ENCODE measurements at places on chromosomes 16 and 17. TPM values are rescaled to one million over a fixed set of nuclear protein-coding genes. Genes with fewer than 3 reads are reported as not detected.

DNA sequence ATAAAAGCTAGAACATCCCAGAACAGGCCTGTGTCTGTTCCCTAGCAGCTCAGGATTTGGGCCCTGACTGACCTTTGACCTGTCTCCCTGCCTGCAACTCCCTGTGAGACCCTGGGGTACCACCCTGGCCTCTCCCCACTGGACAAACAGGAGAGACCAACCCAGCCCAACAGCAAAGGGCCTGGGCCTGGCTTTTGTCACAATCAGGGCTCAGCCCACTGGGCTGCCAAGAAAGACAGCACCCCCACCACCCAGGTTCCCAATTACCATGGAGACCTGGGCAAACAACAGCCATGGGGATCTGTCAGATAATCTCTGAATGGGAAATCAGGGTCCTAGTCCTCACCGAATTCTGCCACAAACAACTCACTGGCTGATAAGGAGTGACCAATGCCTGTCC, 11.1 kb downstream of the PLLP start:
- H3K27ac ChIP-seq, result no peak overlapping the region
- no peak overlapping the region for H3K4me3 ChIP-seq
- peaks cover 11% of the 10 kb centered on the region for H3K4me1 ChIP-seq
- no peak for DNase-seq

KRT9 gene
- total RNA-seq, result not detected

DNA sequence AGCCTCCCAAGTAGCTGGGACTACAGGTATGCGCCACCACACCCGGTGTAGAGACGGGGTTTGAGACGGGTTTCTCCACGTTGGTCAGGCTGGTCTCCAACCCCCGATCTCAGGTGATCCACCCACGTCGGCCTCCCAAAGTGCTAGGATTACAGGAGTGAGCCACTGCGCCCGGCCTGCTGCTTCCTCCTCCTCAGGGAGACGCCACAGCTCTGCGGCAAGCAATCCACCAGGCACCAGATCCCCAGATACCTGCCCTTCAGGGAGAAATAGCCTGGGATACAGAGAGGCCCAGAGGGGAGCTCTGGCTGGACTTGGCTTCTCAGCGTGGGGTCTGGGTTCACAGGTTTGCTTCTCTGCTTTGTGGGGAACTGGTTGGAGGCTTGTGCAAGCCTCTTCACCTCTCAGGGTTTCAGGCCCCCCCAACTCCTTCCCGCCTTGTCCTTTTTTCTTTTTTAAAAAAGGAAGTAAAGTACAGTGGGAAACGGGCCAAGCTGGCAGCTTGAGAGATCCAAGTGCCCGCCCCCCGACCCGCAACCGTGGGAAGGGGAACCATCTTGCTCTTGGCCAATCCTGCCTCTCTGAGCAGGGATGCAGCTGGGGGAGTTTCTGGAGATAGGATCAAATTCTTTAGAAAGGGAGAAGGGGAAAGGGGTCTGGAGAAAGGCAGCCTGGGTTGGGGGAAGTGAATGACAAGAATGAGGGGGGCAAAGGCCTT, 2.6 kb upstream of the SPHK1 start:
- peak overlapping the region; percentile 58 for H3K4me3 ChIP-seq
- peaks cover 13% of the 10 kb centered on the region for H3K4me1 ChIP-seq
- DNase-seq, result no peak

DNA sequence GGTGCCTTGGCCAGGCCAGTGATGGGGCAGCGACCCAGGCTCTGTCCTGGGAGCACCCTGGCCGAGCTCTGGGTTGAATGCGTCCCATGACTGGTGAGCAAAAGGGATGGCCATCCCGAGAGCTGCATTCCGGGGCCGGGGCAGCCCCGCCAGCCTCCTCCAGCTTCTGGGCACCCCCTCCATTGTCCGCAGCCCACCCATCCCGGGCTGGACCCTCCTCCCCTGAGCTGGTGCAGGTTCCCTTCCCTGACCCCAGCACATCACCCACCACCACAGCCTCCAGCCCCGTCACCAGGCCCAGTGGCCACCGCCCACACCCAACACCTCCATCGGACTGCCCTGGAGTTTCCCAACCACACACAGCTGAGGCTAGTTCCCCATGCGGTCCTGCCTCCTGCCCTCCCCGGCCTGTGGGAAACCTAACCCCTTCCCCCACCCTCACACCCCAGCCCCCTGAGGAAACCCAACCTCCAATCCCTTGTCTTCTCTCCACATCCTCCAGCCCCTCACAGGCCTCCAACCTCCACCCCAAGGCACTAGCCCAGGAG, 16.2 kb upstream of the PVALEF start:
- no peaks in the 10 kb centered on the region for H3K36me3 ChIP-seq
- peaks cover 13% of the 10 kb centered on the region for H3K27me3 ChIP-seq

PRDM7 gene
- not detected for total RNA-seq

NUPR1 gene
- 12.3 TPM for total RNA-seq

GRCh38 chr17:48579471-48579759, 1.3 kb upstream of the HOXB4 start:
- peaks cover 26% of the 10 kb centered on the region for H3K36me3 ChIP-seq
- H3K4me1 ChIP-seq, result peaks cover 82% of the 10 kb centered on the region
- peak overlapping the region; percentile 100 for H3K27ac ChIP-seq

DNA sequence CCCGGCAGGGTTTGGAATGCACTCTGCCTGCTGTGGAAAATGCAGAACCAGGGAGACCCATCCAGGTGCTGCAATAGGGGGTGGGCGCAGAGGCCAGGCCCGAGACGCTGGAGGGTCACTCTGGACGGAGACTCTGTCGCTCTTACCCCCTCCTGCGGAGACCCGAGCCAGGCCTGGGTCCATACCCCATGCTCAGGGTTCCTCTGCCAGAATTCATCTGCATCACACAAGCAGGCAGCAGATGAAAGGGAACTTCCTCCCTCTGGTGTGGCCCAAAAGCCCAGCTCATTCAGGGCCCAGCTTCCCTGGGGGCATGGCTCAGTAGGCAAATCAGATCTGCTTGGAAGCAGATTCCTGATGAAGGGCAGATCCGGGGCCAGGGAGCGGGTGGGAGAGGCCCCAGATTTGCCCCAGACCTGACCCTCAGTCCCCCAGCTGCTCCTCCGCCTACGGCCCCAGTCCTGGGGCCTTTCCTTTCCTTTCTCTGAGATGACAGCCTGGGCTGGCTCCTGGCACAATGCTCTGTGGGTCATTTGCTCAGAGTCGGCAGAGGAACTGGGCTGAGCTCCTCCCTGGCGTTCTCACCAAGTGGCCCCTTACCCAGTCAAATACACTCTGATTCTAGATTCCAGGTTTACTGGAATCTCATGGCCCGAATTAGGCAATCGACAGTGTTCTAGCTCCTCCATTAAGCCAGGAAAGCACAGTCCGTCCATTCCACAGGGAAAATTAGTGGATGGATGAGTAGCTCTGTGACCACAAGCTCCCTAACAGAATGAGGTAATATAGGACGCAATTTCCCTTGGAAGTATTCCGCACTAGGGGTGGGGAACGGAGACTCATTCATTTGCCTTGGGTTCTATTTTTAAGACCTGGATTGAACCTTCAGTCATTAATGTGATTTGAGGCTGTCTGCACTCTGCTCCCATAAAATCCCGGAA, 19.1 kb upstream of the RASD1 start:
- peaks cover 20% of the 10 kb centered on the region for H3K4me1 ChIP-seq
- H3K27me3 ChIP-seq, result no peaks in the 10 kb centered on the region
- peak overlapping the region; percentile 89 for H3K27ac ChIP-seq

WSCD1 gene
- total RNA-seq, result 1.5 TPM

EEF2K gene
- 21.4 TPM for total RNA-seq

DNA sequence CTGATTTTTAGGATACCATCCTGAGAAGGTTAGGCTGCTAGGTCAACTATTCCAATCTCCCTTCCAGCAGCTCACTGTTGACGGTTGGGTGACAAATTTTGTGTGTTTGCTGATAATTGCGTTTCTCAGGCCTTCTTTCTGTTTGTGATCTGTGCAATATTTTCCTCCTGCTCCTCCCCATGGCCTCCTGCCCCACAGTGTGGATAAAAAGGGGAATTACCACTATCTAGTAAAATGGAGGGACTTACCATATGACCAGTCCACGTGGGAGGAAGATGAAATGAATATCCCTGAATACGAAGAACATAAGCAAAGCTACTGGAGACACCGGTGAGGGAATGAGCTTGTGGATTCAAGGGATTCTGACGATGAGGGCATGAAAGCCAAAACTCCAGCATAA, 9.2 kb downstream of the CHD3 start:
- no peak overlapping the region for H3K4me3 ChIP-seq
- no peak for DNase-seq
- H3K4me1 ChIP-seq, result no peaks in the 10 kb centered on the region
- no peaks in the 10 kb centered on the region for H3K27me3 ChIP-seq
- peak overlapping the region; percentile 19 for H3K27ac ChIP-seq

DNA sequence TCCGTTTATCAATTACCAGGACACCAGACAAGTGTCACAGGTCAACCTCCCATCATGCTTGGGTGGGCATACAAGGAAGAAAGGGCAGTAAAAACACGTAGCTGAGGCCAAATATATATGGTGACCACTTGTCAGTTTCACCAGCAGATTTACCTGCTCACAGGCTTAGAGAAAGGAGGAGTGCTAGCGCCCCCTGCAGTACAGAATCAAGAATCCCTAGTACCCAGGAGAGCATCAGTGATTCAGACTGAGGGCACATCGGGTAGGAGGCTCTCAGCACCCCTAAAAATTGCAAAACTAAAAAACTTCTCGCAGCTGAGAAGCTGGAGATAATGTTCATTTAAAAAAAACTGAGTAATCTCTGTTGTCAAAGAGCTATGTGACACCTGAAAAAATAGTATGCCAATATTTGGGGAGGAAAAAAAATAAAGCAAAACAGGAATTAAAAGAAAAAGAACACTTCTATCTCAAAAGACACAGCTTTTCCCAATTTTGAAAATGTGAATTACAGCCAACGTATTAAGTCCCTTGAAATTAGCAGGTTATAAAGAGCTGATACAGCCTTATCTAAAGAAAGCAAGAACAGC, 21.2 kb upstream of the MON1B start:
- H3K4me3 ChIP-seq, result no peak overlapping the region
- H3K36me3 ChIP-seq, result no peaks in the 10 kb centered on the region
- H3K27ac ChIP-seq, result no peak overlapping the region
- peaks cover 19% of the 10 kb centered on the region for H3K4me1 ChIP-seq
- no peak for DNase-seq

GLP2R gene
- total RNA-seq, result 1.5 TPM

DNA sequence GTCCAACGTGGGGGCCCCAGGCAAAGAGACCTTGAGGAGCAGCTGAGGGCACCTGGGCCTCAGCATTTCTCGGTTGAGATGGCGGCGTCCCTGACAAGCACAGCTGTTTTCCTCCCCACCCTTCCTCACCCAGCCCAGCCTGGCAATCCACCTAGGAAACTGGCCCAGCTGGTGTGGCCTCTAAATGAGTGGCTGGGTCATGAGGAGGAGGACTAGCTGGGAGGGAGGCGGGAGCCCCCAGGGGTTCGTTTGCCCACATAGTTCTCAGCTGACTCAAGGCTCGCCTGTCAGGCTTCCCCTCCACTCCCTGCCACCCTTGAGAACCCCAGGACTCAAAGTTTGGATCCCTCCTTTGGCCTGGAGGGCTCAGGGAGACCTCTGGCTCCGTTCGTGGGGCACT, 5.9 kb downstream of the RNF222 start:
- no peak for DNase-seq
- peaks cover 10% of the 10 kb centered on the region for H3K27me3 ChIP-seq
- no peak overlapping the region for H3K27ac ChIP-seq
- H3K4me1 ChIP-seq, result peaks cover 10% of the 10 kb centered on the region

- H3K4me1 ChIP-seq, result no peaks in the 10 kb centered on the region
- no peaks in the 10 kb centered on the region for H3K27me3 ChIP-seq
- peaks cover 33% of the 10 kb centered on the region for H3K36me3 ChIP-seq
- no peak overlapping the region for H3K4me3 ChIP-seq
- DNase-seq, result no peak
These were observed 47.9 kb downstream of the WDR59 start for GRCh38 chr16:74936902-74937560.

DNA sequence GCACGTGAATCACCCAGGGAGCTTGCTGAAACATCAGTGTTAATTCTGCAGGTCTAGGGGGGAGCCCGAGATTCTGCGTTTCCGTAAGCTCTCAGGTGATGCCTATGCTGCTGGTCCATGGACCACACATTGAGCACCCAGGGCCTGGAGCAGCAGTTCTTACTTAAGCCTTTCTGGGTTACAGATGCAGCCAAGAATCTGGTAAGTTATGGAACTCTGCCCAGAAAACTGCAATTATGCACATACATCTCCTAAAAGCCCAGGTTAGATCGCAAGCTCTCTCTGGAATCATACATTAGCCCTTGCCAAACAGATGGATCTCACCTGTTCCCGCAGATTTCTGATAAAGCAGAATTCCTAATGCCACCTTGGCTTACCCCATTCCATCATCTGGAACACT, 265.9 kb upstream of the SALL1 start:
- H3K27me3 ChIP-seq, result peaks cover 20% of the 10 kb centered on the region
- H3K4me3 ChIP-seq, result no peak overlapping the region
- H3K36me3 ChIP-seq, result no peaks in the 10 kb centered on the region
- DNase-seq, result no peak

SPATA22 gene
- total RNA-seq, result not detected

DNA sequence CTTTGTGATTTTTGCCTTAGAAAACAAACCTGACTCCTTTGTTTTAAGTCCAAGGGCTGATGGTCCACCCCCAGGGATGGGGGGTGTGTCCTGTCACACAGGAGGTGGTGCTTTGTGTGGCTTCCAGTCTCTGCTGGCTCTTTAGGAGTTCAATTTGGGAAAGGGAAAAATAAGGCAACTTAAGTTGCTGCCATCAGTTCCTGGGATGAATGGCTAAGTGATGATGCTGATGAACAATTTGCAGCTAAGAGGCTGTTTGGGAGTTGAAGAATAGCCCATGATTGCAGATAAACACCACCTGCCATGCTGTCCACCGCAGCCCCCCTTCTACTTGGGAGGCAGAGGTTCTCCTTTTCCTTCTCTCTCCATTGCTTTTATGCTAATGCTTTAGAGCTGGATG, 40.2 kb downstream of the ARL4D start:
- no peak for DNase-seq
- no peak overlapping the region for H3K27ac ChIP-seq
- no peaks in the 10 kb centered on the region for H3K27me3 ChIP-seq
- H3K36me3 ChIP-seq, result no peaks in the 10 kb centered on the region

CSH1 gene
- not detected for total RNA-seq

GRCh38 chr16:316741-317464, 33.9 kb downstream of the PDIA2 start:
- H3K4me3 ChIP-seq, result no peak overlapping the region
- no peaks in the 10 kb centered on the region for H3K27me3 ChIP-seq
- peaks cover 17% of the 10 kb centered on the region for H3K36me3 ChIP-seq
- DNase-seq, result no peak
- no peaks in the 10 kb centered on the region for H3K4me1 ChIP-seq
- no peak overlapping the region for H3K27ac ChIP-seq

DNA sequence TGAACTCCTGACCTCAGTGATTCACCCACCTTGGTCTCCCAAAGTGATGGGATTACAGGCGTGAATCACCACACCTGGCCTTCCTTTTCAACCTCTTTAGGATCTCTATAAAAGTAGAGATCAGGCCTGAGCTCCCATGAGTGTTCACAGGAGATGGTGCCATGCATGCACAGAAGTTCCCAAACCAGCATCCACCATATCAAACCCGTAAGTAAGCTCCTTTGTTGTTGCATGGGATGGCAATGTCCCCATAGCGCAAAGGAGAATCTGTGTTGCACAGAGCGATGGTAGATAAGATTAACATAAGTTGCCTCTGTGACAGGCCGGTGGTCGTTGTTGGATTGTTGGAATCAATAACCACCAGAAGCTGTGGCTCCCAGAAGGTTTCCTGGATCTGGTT, 34.8 kb upstream of the PPM1D start:
- DNase-seq, result no peak
- H3K27ac ChIP-seq, result no peak overlapping the region
- H3K4me1 ChIP-seq, result peaks cover 13% of the 10 kb centered on the region
- H3K4me3 ChIP-seq, result no peak overlapping the region
- no peaks in the 10 kb centered on the region for H3K36me3 ChIP-seq

GRCh38 chr16:67594956-67595355, 32.6 kb downstream of the CTCF start:
- no peak overlapping the region for H3K4me3 ChIP-seq
- no peaks in the 10 kb centered on the region for H3K36me3 ChIP-seq
- H3K4me1 ChIP-seq, result peaks cover 19% of the 10 kb centered on the region
- H3K27me3 ChIP-seq, result no peaks in the 10 kb centered on the region

Measured in mesothelial cell of epicardium (in vitro differentiated cells).